ENCODE measurements at places on chromosomes 7 and 10. TPM values are rescaled to one million over a fixed set of nuclear protein-coding genes. Genes with fewer than 3 reads are reported as not detected.

CPEB3 gene
- 2.6 TPM for total RNA-seq

OR2A25 gene
- not detected for total RNA-seq

HOXA5 gene
- 133 TPM for total RNA-seq

TRIM73 gene
- 17.0 TPM for total RNA-seq

ITGB8 gene
- total RNA-seq: 15.6 TPM

KIF11 gene
- total RNA-seq: 18.0 TPM

FKBP14 gene
- total RNA-seq: 42.4 TPM

ZNF777 gene
- total RNA-seq: 18.5 TPM

MGAM2 gene
- 0.18 TPM for total RNA-seq

SDHAF3 gene
- total RNA-seq: 14.4 TPM

DLG5 gene
- total RNA-seq: 79.8 TPM

STOX1 gene
- total RNA-seq: 2.5 TPM

RNLS gene
- total RNA-seq: 9.4 TPM

ANKRD30A gene
- not detected for total RNA-seq

SKAP2 gene
- total RNA-seq: 50.8 TPM

ZNF117 gene
- 42.3 TPM for total RNA-seq

MIOS gene
- total RNA-seq: 33.7 TPM

NRCAM gene
- total RNA-seq: 6.2 TPM

- no peak for DNase-seq
These were observed 1.1 kb downstream of the MAP3K8 start for GRCh38 chr10:30435073-30435422.

- no peak for DNase-seq
These were observed 1.6 kb upstream of the ADAP1 start for GRCh38 chr7:956031-956430.

DNA sequence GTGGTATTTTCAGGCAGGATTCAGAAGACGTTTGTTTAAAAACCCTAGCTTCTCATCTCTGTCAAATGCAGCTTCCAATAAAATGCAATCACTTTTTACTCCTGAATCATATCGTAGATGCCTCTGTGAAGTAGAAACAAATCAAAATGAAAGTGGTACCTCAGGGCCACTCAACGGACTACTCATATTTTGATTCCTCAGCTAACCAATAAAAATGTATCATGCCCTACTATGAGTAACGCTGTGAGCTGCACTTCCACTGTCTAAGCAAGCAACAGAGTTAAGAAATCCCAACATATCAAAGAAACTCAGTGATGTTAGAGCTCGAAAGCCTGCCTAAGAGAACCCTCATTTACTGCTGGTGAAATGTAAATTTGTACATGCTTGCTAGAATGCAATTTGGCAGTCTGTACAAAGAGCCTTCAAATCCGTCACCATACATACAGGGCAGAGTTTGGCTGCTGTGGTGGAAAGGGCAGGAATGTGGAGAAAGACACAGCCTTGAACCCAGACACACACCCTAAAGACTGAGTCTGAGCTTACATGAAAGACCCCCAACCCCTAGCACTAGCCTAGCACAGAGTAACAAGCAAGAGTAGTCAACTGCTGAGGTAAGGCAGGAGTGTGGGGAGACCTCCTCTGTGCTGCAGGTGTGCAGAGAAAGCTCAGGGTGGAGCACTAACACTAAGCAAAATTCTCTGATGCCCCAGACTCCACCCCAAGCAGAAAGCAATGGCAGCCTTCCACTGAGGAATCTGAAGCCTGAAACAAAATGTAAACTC, 151.5 kb downstream of the ANK3 start:
- no peak for DNase-seq

DNA sequence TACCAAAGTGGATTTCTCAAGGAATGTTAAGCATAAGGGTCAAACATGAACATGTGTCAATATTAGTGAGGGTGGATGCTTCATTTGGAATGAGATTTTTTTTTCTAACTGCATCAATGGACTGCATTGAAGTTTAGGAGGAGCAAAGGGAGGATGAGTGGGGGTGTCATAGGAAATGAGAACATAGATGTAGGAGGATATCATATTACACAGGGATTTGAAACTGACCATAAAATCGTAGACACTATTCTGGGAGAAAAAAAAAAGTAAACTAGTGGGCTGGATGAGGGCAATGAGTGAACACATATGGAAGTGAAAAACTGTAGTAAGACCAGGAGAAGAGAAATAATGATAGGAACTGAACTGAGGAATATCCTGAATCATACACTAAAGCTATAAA, 109.4 kb downstream of the SEMA3A start:
- DNase-seq: no peak

- no peak for DNase-seq
These were observed 118.0 kb downstream of the OTUD1 start for GRCh38 chr10:23556727-23557440.

DNA sequence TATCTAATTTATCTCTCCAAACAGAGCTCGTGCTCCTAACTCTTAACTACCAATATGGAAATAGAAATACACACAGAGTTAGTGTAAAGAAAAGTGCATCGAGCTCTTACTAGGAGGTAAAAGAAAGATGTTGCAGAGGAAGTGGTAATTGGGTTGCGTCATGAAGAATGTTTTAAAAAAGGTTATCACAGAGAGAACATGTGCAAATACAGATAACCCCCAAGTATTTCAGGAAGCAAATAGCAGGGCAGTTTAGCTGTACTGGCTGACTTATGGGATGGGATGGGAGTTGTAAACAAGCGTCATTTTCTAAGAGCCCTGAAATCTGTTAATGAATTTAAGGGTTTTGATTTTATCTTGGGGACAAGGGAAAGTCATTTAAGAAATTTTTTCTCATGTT, 153.9 kb downstream of the AGMO start:
- no peak for DNase-seq

GRCh38 chr10:119700321-119700954, 25.4 kb upstream of the INPP5F start:
- DNase-seq: no peak

DNA sequence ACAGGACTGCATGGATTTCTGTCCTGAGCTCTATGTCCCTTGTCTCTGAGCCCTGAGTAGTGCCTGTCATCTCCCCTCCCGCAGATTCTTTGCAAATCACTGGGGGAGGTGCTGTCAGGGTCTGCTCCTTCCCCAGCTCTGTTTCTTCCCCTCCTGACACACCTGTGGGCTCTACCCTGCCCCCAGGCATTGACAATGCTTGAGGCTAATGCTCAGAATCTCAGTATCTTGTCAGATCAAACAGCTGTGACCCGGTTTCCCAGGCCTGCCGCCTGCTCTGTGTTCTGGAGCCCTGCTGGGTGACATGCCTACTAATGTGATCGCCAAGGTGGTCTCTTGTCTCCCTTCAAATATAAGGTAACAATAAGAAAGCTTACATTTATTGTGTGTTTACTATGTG, 209.0 kb downstream of the POU6F2 start:
- no peak for DNase-seq

- no peak for DNase-seq
These were observed 57.5 kb downstream of the AGMO start for GRCh38 chr7:15504351-15504750.

DNA sequence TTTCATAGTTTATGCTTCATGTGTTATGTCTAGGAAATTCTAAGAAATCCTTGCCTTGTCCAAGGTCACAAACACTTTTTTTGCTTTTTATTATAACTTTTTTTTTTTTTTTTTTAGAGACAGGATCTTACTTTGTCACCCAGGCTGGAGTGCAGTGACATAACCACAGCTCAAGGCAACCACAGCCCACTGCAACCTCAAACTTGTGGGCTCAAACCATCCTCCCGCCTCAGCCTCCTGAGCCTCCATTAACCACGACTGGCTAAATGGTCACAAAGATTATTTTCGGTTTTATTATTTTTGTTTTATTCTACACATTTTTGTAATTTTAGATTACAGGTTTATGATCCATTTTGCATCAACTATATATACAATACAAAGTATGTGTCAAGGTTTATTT, 7.1 kb upstream of the FAM204A start:
- DNase-seq: no peak

DNA sequence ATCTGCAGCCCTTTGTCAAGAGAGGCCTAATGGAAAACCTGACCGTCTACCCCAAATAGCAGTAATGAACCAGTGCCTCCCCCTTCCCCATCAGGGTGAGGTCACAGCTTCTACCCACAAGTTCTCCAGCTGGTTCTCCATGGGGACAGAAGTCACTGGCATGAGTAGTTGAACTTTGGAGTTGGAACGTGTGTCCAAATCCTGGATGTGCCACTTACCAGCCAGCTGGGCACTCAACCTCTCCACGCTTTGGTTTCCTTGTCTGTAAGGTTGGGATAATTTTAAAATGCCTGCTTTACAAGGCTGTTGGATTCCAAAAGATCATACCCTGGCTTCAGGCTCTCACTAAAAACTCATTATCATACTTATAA, 25.6 kb downstream of the PRLHR start:
- DNase-seq: no peak

DNA sequence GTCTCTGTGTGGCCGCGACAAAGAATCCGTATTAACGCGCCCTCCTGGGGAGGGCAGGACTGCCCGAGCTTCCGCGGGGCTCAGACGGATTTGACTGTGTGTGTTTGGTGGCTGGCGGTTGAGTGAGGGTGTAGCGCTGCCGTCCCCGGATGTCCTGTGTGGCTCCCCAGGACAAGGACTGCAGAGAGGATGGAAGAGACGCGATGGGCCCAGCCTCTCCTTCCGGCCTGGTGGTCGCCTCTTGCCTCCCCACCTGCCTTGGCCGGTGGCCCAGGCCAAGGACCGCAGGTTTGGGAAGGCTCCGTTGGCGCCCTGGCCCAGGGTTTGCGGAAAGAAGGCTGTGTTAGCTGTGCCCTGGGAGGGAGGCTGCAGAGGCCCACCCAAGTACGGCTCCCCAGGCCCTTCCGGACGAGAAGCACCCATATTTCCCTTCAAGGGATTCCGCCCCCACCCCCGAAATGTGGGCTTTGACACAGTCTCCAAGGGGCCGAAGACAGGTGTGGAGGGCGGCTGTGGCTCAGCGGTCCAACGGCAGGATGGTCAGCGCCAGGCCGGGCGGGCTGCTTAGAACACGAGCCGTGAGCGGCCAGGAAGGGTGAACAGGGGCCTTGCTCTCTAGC, 2.3 kb downstream of the UNCX start:
- DNase-seq: no peak

- DNase-seq: no peak
These were observed 16.6 kb downstream of the ESYT2 start for GRCh38 chr7:158812684-158813083.

- DNase-seq: no peak
These were observed 83.1 kb upstream of the EGR2 start for GRCh38 chr10:62899311-62899710.

GRCh38 chr7:1823376-1824150, 153.5 kb downstream of the ELFN1 start:
- DNase-seq: no peak

- DNase-seq: no peak
These were observed 266 bp upstream of the MDFIC start for GRCh38 chr7:114921631-114922025.

GRCh38 chr7:98278408-98278807, 3.1 kb upstream of the BRI3 start:
- DNase-seq: no peak

- no peak for DNase-seq
These were observed 86.0 kb downstream of the CH25H start for GRCh38 chr10:89120931-89121763.
